ENCODE measurements at places on chromosomes 2 and 18. TPM values are rescaled to one million over a fixed set of nuclear protein-coding genes. Genes with fewer than 3 reads are reported as not detected.

- no peak overlapping the region for H3K27ac ChIP-seq
- H3K4me3 ChIP-seq = no peak overlapping the region
- H3K36me3 ChIP-seq = no peaks in the 10 kb centered on the region
- no peak for DNase-seq
- no peaks in the 10 kb centered on the region for H3K4me1 ChIP-seq
Observed at GRCh38 chr18:36446059-36446458, 148.5 kb downstream of the FHOD3 start.

DNA sequence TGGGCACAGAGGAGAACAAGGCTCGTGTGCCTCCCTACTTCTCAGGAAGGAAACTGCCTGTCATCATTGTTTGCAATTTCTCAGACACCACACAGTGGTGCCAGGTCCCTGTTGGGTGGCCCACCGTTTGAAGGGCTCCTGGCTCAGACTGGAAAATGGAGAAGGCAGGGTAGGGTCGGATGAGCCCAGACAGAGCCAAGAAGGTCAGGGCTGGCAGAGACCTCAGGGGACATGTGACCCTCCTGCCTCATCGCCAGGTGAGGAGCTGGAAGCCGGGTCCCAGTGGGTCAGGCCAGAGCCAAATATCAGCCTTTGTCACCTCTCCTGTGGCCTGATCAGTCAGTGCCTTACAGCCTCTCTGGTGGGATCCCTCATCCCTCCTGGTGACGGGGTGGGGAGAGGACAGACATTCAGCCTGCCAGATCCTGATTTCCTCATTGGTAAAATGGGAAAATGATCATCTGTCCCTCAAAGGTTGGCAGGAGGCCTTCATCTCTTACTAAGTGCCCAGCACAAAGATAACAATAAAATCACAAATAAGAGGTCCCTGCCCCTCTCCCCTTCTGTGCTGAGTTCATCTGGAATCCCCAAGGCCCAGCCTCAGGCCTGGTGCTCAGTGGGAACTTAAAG, 117.6 kb downstream of the CAPN13 start:
- H3K4me1 ChIP-seq = peaks cover 8% of the 10 kb centered on the region
- H3K36me3 ChIP-seq = no peaks in the 10 kb centered on the region
- no peak overlapping the region for H3K4me3 ChIP-seq
- no peak overlapping the region for H3K27ac ChIP-seq
- DNase-seq = no peak
- H3K27me3 ChIP-seq = no peaks in the 10 kb centered on the region

GRCh38 chr2:44956843-44957242, 15.3 kb downstream of the SIX3 start:
- H3K36me3 ChIP-seq = no peaks in the 10 kb centered on the region
- no peak for DNase-seq
- H3K27ac ChIP-seq = no peak overlapping the region
- H3K4me3 ChIP-seq = no peak overlapping the region

- H3K4me3 ChIP-seq = no peak overlapping the region
- H3K36me3 ChIP-seq = peaks cover 5% of the 10 kb centered on the region
- DNase-seq = no peak
- no peaks in the 10 kb centered on the region for H3K4me1 ChIP-seq
- H3K27ac ChIP-seq = no peak overlapping the region
Observed at GRCh38 chr18:2794159-2794558, 52.6 kb upstream of the EMILIN2 start.

GRCh38 chr2:157052685-157053224, 204.8 kb upstream of the GALNT5 start:
- DNase-seq = no peak

DNA sequence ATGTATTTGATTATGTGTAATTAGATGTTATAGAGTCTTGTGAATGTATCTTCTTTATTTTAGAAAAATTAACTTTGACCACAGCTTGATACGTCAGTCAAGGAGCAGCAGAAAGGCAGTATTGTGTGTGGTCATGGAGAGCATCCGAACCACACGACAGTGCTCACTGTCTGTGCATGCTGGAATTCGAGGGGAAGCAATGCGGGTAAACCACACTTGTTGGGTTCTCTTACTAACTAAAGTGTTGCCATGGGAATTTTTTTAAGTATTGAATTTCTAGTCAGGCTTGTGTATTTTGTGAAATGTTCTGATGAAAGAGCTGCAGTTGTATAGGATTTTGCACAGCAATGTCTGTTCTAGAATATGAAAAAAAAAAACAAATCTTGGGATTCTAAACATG, 4.8 kb downstream of the PJVK start:
- H3K4me1 ChIP-seq = no peaks in the 10 kb centered on the region
- no peaks in the 10 kb centered on the region for H3K36me3 ChIP-seq
- H3K27me3 ChIP-seq = no peaks in the 10 kb centered on the region
- H3K27ac ChIP-seq = no peak overlapping the region
- DNase-seq = no peak

- no peaks in the 10 kb centered on the region for H3K4me1 ChIP-seq
- no peaks in the 10 kb centered on the region for H3K36me3 ChIP-seq
- H3K27me3 ChIP-seq = no peaks in the 10 kb centered on the region
Observed at GRCh38 chr18:50633992-50634391, 74.1 kb downstream of the MAPK4 start.

DNA sequence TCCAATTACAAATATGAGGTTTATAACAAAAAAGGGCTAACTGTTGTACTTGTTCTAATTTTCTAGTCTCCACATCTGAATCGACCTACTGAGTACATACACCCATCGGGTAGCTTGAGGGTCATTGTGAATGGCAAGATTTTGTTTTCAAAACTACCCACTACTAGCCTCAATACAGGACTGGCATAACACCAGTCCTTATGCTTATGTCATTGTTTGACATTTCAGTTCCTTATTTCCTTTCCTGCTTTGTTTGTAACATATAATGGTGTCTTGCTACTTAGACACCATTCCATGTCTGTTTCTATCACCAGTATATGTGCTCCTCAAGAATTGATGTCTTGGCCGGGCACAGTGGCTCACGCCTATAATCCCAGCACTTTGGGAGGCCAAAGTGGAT, 86.0 kb downstream of the EPHA4 start:
- no peaks in the 10 kb centered on the region for H3K27me3 ChIP-seq
- no peak for DNase-seq
- H3K36me3 ChIP-seq = no peaks in the 10 kb centered on the region
- no peak overlapping the region for H3K27ac ChIP-seq
- H3K4me1 ChIP-seq = no peaks in the 10 kb centered on the region

- H3K27me3 ChIP-seq = no peaks in the 10 kb centered on the region
- H3K36me3 ChIP-seq = no peaks in the 10 kb centered on the region
- H3K27ac ChIP-seq = no peak overlapping the region
- no peak overlapping the region for H3K4me3 ChIP-seq
Observed at GRCh38 chr18:36942264-36942663, 113.3 kb downstream of the KIAA1328 start.

The SEPTIN10 gene
- total RNA-seq = 80.7 TPM

The NPHP1 gene
- 11.8 TPM for total RNA-seq

The C2orf80 gene
- total RNA-seq = not detected
